ENCODE measurements at places on chromosomes 13 and 19.

- no peak for DNase-seq
Observed at GRCh38 chr19:30631033-30631370, 258.8 kb downstream of the ZNF536 start.

GRCh38 chr19:8238251-8238650 is 29.1 kb downstream of the CERS4 start:
- no peak for DNase-seq

DNA sequence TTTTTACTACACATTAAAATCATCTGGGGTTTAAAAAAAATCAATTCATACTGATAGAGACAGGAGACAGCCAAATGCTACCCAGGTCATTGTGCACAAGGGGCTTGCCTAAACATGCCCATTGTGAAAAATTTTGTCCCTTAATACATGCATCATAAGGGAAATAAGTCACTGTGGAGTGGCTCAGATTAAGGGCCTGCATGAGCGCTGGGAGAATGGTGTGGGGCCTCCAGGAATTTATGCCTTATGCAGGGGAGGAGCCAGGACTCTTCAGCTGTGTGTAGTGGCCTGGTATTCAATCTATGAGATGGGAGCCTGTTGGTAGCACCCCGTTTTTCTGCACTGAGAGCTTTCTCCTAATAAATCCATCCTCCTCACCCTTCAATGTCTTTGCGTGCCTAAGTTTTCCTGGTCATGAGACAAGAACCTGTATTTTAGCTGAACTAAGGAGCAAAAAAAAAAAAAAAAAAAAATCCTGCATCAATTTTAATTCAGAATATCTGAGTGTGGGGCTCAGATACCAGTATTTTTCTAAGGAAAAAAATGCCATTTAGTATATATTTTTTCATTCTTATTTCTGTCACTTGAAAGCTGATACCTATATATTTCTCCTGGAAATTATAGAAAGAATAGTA is 997.6 kb upstream of the ATXN8OS start:
- no peak for DNase-seq

DNA sequence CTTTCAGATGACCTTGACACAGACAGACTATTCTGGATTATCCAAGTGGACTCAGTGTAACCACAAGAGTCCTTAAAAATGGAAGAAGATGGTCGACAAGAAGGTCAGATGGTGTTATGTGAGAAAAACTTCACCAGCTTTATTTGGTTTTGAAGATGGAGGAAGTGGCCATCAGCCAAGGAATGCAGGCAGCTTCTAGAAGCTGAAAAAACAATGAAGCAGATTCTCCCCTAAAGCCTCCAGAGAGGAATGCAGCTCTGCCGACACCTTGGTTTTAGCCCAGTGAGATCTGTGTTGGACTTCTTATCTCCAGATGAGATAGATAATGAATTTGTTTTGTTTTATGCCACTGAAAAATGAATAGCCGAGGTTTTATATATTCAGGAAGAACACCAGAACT is 501.5 kb downstream of the DCT start:
- no peak for DNase-seq

DNA sequence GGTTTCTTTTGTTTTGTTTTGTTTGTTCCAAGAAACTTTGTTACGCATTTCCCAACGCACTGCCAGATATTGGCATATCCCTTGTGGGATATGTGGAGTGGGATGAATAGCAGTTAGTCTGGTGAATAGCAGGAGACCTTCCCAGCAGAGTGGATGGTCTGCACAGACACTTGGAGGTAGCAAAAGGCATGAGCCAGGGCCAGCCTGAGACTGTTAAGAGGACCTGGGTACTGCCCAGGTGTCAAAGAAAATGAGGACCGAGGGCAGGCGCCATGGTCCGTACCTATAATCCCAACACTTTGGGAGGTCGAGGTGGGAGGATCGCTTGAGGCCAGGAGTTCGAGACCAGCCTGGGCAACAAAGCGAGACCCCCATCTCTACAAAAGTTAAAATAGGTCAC is 13.5 kb upstream of the PDCD5 start:
- no peak for DNase-seq

DNA sequence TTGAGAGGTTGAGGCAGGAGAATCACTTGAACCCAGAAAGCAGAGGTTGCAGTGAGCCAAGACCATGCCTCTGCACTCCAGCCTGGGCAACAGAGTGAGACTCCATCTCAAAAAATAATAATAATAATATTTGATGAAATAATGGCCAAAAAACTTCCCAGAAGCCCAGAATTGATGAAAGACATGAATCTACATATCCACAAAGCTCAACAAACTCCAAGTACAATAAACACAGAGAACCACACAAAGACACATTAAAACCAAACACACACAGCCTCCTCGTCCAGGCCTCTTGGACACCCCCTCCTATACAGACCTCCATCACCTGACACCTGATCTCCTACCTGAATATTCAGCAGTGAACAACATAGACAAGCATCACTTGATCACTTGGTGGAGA is 3.2 kb upstream of the SYDE1 start:
- DNase-seq: no peak

DNA sequence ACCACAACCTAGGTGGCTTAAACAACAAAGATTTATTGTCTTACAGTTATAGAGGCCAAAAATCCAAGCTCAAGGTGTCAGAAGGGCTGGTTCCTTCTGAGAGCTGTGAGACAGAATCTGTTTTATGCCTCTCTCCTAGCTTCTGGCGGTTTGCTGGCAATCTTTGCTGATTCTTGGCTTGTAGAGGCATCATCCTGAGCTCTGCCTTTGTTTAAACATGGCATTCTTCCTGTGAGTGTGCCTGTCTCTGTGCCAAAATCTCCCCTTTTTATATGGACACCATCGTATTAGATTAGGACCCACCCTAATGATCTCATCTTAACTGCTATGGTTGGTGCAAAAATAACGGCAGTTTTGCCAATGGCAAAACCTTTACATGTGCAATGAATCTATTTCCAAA is 169.1 kb downstream of the CACNA1A start:
- no peak for DNase-seq

DNA sequence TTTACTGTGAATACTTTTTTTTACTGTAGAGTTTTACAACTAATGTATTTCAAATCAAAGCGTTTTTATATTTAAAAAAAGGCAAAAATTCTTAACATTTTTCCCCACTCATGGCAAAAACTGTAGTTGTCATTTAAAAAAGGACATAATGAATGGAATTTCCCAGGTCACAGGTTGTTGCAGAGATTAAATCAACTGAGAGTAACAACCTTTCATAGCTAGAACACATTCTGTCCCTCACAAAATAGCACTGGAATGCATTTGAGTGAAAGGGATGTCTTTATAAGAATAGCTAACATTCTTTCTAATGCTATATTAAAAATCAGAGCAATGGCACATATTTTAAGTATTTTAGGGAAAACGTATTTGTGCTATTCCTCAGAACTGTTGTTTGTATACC is 1393.3 kb upstream of the ATXN8OS start:
- no peak for DNase-seq

Data from cortex of kidney (tissue), 1 donor.